GM12891 (cell line): ENCODE measurements at places on chromosomes 3 and 15.

DNA sequence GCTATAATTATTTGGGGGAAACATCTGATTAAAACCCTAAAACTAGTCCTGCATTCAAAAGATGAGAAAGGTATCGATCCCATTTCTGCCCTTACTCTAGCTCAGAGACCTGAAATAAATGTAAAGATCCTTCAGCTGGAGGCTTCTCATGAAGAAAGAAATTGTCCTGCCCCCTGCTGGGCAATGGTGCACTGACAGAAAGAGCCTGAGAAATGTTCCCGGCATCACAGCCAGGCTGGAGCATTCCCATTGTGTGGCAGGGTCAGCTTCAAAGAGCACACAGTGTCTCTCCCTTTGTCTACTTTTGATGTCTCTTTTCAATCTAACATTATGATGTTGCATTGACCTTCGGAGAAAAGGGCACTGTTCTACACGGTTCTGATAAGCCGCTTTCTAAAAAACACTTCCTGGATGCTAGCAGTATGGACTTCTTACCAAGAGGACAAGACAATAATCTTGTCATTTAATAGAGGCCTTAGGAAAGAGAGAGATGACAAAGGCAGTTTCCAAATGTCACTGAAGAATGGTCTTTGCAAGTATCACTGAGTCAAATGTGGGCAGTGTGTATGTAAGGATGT is 287.5 kb downstream of the MAGI1 start:
- DNase-seq: no peak

DNA sequence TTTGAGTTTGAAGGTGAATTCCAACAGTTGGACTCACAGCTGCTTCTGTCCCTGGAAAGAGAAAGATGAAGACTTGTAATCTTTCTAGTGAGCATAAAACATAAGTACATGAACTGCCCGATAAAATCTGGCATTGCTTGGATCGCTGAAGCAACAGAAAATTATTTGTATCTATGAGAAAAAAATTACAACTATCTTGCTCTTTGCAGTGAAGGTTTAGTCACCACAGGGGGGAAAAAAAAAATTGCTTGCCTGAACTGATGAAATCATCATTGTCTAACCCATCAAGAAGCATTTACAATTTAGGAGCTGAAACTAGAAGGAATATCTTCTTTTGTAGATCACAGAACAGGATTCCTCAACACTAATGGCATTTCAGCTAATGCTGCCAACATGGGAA is 20.0 kb downstream of the TMEM207 start:
- DNase-seq: no peak

- no peak for DNase-seq
Measured at GRCh38 chr3:53843195-53844177, 2.7 kb downstream of the CHDH start.

GRCh38 chr15:83784975-83785374 is 131.1 kb downstream of the ADAMTSL3 start:
- no peak for DNase-seq

DNA sequence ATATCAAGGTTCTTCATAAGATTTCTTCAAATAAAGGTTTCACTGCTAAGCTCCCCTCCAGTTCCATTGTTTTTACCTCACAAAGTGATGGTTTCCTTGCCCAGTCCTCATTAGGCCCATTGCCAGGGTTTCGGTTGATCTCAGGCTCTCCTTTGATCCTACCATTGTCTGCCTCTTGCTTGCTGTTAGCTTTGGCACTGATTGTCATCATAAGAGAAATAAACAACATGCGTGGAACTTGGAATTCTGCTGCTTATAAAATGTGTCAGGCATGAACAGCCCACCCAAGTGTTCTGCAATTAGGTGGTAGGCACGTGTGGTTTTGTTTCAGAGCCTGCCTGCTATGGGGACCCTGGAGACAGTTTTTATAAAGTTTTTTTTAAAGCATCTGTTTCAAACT is 107.6 kb upstream of the BFSP2 start:
- no peak for DNase-seq

- DNase-seq: no peak
Measured at GRCh38 chr3:128933213-128933921, 53.9 kb downstream of the ACAD9 start.

- DNase-seq: no peak
Measured at GRCh38 chr3:78434801-78435200, 1333.0 kb downstream of the ROBO1 start.

- DNase-seq: no peak
Measured at GRCh38 chr3:190614226-190615059, 100.6 kb downstream of the IL1RAP start.

- no peak for DNase-seq
Measured at GRCh38 chr15:52866698-52867097, 76.6 kb upstream of the ONECUT1 start.

- DNase-seq: no peak
Measured at GRCh38 chr15:92958105-92958504, 58.0 kb downstream of the CHD2 start.
